Astrocyte of the hippocampus (primary cell): ENCODE measurements at places on chromosomes 1 and 21.

DNA sequence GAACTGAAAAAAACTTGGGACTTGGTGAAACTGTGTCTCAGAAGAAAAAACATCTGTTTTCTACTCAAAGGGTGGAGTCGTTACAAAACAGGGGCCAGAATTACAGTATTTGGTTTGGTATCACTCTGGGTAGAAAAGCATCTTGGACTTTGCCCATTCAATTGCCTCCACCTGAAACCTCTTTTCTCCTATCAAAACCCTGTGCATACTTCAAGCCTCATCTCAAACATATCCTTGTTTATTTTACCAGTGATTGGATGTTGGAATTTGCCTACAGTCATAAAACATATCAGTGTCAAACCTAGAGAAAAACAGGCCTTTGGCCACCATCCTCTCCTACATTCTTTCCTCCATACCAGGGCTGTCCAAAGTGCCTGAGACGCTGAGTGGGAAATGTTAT, 281.5 kb downstream of the PLPP3 start:
- no peak for DNase-seq

DNA sequence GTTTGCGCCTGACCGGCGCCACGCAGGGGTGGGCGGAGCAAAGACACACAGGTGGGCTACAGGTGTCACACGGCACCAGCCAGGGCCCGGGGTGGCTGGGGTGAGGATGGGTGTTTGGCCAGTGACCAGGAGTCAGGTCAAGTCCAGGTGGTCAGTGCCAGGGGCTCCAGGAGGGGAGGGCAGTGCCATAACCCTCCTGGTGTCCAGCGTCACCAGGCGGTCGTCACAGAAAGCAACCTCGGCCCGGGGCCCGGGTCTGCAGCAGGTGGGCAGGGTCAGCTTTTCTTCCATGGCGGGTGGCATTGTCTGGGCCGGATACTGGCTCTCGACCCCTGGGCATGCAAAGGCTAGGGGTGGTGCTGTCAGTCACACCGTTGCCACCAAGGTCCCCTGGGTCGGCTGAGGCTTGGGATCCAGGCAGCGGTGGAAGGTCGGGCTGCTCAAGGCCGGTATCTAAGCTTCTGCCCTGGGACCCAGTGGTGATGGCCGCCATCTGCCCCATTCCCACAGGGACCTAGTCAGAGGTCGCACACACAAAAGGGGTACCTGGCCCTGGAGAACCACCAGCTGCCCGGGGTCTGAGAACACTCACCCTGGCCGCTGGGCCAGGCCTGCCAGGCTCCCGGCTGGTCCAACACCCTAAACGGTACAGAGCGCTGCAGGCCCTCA, 1.8 kb downstream of the FNDC10 start:
- DNase-seq = no peak

DNA sequence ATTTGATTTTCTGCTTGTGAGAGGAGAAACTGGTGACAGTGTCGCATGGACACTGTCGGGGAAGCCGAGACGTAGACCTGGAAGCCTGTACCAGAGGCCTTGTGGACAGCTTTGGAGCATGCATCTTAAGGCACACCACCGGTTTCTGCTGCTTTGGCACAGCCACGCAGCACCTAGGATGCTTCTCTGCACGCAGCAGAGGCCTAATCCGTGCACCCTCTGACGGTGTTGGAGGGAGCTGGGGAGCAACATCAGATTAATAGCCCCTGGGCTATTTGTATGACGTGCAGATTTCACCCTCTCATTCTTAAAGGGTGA, 30.3 kb downstream of the TEX35 start:
- DNase-seq = no peak

DNA sequence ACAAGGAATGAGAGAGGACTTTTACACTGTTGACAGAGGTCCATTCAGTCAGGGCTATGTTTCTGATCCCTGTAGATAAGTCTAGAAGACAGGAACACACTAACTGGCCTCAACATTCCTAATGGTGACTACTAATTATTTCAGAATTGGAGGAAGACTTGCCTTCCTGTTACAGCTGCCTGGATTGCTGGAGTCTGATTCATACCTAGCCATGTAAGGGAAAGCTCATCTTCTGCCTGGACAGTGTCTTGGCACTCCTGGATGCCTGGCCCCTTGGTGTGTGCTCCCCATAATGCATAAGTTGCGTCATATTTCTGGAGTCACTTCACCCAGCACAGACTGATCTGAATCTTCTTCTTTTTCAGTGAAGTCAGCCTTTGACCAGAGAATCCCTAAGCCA, 326.0 kb upstream of the RUNX1 start:
- DNase-seq = peak; percentile 19

DNA sequence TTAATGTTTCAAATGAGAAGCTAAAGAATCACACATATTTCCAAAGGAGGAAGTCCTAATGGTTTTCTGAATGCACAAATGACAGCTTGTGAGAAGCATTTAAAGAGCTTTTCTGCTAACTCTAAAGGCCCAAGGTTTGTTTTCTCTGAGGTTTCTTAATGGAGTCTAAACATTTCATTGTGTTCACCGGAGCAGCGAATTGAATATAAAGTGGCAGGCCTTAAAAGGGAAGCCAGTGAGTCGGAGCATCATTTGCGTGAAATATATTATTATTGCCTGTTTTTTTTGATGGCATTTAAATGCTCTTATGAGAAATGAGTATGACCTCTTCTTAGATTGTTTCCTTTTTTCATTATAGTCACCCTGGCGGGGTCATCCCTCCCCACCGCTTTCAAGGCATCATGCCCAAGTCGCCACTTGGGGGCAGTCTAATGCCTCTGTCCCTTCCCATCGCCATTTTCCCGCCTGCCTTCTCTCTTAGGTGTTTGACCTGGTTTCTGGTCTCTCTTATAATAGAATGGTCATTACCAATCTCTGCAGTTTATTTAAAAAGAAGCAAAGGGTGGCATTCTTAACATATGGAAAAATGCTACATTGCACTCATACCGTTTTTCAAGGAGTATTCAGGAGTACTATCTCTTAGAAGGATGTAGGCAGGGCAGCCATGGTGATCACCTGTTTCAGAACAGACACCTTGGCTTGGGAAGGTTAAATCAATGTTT, 25.3 kb upstream of the OVAAL start:
- peak; percentile 84 for DNase-seq

DNA sequence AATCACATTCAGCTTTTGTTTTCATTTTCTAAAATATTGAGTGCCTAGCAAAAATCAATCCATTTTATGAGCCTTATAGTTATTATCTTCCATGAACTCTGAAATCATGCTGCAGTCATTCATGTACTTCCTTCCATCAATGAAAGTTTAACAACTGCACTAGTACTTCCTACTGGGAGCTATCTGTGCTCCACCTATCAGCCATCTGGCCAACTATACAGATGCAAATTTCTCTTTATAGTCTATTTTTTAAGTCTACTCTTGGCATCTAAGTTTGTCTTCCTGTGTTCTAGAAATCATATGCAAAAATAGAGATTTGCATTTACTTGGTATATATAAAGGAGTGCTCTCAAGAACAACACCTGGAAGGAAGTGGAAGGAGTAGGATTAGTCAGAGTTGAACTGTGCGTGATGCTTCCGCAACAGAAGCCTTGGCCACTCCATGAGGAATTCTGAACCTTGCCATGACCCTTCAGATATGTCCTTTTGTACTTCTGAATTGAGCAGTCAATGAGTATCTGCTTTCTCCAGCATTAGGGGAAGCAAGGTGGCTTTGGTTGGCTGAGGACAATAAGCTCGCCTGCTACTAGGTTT, 403.2 kb upstream of the ADAMTS5 start:
- DNase-seq = no peak

- no peak for DNase-seq
Measured at GRCh38 chr1:85488126-85488525, 23.2 kb upstream of the DDAH1 start.

- peak; percentile 59 for DNase-seq
Measured at GRCh38 chr1:9792156-9793042, 31.4 kb downstream of the CLSTN1 start.

- DNase-seq = no peak
Measured at GRCh38 chr1:25933479-25934365, 27.5 kb upstream of the STMN1 start.

DNA sequence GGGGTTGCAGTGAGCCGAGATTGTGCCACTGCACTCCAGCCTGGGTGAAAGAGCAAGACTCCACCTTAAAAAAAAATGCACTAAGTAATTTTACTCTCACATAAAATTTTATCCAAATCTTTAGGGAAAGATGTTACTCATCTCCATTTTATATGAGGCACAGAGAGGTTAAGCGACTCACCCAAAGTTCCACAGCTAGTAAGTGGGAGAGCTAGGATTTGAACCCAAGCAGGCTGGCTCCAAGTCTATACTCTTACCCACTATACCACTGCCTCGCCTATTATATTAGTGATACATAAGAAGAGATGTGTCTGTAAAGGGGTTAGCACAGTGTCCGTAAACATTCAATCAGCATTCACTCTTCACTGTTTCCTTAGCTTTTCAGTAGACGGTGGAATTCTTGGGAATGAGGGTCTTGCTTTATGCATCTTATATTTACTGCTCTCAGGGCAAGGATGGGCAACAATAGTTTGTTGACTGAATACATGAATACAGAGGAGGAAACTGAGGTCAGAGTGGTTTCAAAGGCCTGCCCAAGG, 15.1 kb downstream of the LDLRAD2 start:
- no peak for DNase-seq

DNA sequence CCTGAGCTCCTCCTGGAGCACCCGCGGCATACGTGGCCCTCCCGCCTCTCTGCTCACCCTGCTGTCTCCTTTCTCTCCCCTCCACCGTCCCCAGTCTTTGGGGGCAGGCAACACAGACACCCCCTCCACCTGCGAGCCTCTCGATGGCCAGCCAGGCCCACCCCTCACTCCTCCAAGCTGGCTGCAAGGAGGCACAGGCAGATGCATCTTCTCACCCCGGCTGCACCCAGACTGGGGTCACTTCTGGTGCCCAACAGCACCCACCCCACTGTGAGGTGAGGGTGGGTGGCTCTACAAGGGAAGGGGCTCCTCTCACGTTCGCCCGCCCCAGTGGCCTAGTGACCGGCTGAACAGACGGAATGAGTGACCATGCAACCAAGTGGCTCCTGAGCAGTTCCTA, 108.0 kb upstream of the ARHGEF16 start:
- no peak for DNase-seq
